ENCODE measurements at places on chromosomes 11 and 22. TPM values are rescaled to one million over a fixed set of nuclear protein-coding genes. Genes with fewer than 3 reads are reported as not detected.

DNA sequence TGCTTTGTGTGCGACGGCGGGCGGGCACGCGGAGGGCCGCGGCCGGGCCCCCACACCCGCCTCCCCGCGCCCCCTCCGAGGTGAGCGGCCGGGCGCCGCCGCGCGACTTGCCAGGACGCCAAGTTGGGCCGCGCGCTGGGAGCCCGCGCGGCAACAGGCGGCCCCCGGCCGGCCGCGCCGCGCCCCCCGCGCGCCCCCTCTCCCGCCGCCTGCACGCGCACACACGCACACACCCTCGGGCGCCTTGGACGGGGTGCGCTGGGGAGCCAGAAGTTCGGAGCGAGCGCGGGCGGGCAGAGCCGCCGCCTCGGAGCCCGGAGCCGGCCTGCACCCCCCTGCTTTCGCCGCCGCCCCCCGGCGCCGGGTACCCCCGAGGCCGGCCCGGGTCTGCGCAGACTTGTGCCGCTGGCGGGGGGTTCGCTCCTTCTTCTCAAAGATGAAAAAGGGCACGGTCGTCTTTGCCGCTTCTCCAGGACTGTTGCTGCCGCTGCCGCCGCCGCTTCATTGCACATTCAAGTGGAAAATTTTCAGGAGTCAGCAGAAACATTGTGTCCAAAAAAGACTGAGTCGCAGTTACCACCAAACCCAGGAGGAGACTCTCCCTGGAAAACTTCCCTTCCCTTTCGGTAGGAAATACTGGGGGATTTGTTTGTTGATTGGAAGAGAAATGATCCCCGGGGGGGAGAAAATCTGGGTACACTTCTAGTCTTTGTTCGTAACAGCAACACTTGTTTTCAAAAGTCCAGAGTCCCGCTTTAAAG lies 895 bp downstream of the TEAD1 start:
- H3K27ac ChIP-seq, result peak overlapping the region; percentile 84
- DNase-seq, result no peak
- H3K36me3 ChIP-seq, result no peaks in the 10 kb centered on the region
- no peaks in the 10 kb centered on the region for H3K27me3 ChIP-seq
- peaks cover 25% of the 10 kb centered on the region for H3K4me1 ChIP-seq

GRCh38 chr11:109731451-109731850 lies 309.5 kb downstream of the C11orf87 start:
- no peaks in the 10 kb centered on the region for H3K4me1 ChIP-seq
- H3K27me3 ChIP-seq, result no peaks in the 10 kb centered on the region
- H3K36me3 ChIP-seq, result no peaks in the 10 kb centered on the region

Gene KCNK4
- not detected for total RNA-seq

DNA sequence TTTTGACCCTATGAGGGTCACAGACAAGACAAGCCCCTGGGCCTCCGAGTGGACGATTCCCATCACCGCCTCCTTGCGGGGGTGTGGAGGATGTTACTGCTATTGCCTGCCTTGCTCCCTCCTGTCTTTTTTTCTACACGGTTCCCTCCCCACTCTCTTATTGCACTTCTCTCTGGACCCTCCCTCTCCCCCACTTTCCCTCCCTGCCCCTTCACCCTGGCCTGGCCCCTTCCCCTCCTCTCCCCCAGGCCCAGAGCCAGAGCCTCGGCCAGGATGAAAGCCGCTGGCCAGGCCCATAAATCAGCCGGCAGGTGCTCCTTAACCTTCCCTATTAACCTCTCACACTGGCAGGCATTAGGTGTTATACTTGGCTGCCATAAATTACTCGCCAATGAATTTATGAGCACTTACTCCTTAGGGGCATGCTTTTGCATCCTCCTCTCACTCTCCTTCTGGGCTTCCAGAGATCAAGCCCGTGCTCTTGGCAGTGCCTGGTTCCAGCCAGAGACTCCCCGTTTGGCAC lies 18.3 kb upstream of the ALX4 start:
- H3K27ac ChIP-seq, result no peak overlapping the region
- H3K27me3 ChIP-seq, result peaks cover 10% of the 10 kb centered on the region
- H3K4me3 ChIP-seq, result no peak overlapping the region

Gene IRAG1
- 393 TPM for total RNA-seq

DNA sequence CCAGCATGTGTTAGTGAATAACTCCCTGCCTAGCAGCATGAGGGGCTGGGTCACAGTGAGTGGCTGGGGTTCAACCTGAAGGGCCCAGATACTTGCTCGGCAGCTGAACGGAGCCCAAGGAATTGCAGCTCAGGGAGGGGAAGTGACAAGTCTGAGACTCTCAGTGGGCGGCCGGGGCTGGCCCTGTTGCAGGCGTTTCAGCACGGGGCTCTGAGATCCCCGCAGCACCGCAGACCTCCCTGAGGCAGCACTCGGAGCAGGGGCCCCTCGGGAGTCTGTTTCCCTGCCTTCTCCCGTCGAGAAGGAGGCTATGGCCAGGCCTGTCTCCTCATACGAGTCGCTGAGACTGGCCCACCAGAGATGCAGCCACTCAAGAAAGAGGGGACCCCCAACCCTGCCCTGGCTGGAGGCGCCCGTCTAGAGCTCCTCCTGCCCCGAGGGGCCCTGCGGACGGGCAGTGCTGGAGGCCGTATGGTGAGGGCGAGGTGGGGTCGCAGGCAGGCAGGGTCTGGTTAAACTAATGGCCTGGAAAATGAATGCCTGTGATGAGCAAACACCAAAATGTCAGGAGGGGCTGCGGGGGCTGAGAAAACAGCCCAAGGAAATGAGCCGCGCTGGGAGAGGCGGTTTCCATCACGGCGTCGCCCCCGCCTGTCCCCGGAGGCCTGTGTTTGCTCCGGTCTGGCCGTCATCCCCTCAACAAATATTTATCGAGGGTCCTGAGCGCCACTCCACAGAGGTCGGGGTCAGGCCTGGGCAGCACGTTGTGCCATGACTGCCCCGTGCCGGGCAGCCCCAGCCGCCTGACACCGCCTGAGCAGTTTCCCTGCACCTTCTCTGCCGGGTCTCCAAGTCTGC lies 9.3 kb downstream of the TSSC4 start:
- no peak overlapping the region for H3K4me3 ChIP-seq
- no peaks in the 10 kb centered on the region for H3K36me3 ChIP-seq
- H3K4me1 ChIP-seq, result no peaks in the 10 kb centered on the region
- no peak for DNase-seq
- H3K27me3 ChIP-seq, result no peaks in the 10 kb centered on the region

DNA sequence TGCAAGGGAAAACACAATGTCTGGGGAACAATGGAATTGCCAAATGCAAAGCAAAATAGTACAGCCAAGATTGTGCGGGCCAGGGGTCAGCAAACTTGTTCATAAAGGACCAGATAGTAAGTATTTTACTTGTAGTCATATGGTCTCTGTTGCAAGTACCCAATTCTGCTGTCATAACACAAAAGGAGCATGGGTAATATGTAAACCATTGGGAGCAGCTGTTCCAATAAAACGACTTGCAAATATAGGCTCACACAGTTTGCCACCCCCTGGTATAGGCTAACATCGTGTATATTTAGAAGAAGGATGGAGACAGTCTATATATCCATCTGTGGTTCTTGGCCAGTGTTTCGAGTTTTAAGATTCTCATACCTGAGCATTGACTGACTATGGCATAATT lies 15.6 kb downstream of the SDHAF2 start:
- H3K4me3 ChIP-seq, result no peak overlapping the region
- peaks cover 19% of the 10 kb centered on the region for H3K36me3 ChIP-seq
- DNase-seq, result no peak
- no peaks in the 10 kb centered on the region for H3K27me3 ChIP-seq
- H3K4me1 ChIP-seq, result peaks cover 15% of the 10 kb centered on the region
- peak overlapping the region; percentile 68 for H3K27ac ChIP-seq

- H3K36me3 ChIP-seq, result no peaks in the 10 kb centered on the region
- H3K27ac ChIP-seq, result no peak overlapping the region
- no peak overlapping the region for H3K4me3 ChIP-seq
- no peak for DNase-seq
- no peaks in the 10 kb centered on the region for H3K27me3 ChIP-seq
Observed at GRCh38 chr11:43825217-43825816, 55.3 kb upstream of the ALKBH3 start.

DNA sequence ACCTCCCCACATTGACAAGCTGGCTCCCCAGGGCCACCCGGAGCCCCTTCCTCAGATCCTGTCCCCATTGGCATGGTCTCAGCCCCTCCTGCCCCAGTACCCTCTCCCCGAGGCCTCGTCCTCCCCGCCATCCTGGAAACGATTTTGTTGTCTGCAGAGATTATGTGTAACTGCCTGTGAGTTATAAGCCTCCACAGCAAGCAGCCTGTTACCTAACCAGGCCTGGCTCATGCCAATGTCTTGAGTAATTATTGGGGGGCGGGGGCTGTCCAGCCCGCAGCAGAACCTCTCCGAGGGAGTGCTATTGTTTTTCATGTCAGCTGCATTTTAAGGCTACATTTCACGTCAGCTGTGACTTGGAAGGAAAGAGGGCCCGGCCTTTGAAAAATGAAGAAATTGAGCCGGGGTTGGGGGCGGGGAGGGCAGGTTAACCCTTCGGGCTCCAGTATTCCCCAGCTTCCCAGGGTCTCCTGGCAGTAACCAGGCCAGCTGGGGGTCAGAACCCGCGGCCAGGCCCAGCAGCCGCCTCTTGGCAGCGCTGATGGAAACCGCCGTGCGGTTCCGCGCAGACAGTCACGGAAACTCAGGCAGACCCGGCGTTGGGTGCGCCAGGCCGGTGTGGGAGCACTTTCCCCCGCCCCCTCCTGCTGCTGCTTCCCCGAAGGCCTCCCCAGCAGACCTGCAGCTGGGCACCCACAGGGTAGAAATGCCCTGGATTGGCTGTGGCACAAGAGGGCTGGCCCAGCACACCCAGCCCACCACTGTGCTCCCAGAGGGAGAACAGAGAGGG lies 59.5 kb downstream of the CDKN1C start:
- DNase-seq, result peak; percentile 62
- no peaks in the 10 kb centered on the region for H3K27me3 ChIP-seq
- no peaks in the 10 kb centered on the region for H3K36me3 ChIP-seq
- peak overlapping the region; percentile 60 for H3K4me3 ChIP-seq
- H3K4me1 ChIP-seq, result peaks cover 27% of the 10 kb centered on the region
- H3K27ac ChIP-seq, result peak overlapping the region; percentile 87

- DNase-seq, result no peak
- peaks cover 32% of the 10 kb centered on the region for H3K4me1 ChIP-seq
- peaks cover 14% of the 10 kb centered on the region for H3K36me3 ChIP-seq
- peak overlapping the region; percentile 88 for H3K4me3 ChIP-seq
- H3K27me3 ChIP-seq, result no peaks in the 10 kb centered on the region
Observed at GRCh38 chr11:1748636-1749394, 1.6 kb downstream of the IFITM10 start.

Gene MTNR1B
- not detected for total RNA-seq

DNA sequence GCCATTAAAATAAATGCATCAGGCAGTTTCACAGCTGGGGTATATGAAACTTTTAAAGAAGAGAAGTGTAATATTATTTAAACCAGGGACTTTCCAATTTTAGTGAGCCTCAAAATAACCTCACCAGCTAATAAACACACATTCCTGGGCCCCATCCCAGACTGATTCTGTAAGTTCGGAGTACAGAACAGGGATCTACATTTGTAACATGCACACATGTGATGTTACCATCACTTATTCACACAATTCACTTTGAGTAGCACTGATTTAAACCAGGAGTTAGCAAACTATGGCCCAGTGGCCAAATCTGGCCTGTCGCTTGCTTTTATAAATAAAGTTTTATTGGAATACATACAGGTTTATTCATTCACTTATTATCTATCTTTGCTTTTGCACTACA lies 62.0 kb downstream of the STK33 start:
- no peak overlapping the region for H3K27ac ChIP-seq
- no peaks in the 10 kb centered on the region for H3K4me1 ChIP-seq
- H3K27me3 ChIP-seq, result no peaks in the 10 kb centered on the region

DNA sequence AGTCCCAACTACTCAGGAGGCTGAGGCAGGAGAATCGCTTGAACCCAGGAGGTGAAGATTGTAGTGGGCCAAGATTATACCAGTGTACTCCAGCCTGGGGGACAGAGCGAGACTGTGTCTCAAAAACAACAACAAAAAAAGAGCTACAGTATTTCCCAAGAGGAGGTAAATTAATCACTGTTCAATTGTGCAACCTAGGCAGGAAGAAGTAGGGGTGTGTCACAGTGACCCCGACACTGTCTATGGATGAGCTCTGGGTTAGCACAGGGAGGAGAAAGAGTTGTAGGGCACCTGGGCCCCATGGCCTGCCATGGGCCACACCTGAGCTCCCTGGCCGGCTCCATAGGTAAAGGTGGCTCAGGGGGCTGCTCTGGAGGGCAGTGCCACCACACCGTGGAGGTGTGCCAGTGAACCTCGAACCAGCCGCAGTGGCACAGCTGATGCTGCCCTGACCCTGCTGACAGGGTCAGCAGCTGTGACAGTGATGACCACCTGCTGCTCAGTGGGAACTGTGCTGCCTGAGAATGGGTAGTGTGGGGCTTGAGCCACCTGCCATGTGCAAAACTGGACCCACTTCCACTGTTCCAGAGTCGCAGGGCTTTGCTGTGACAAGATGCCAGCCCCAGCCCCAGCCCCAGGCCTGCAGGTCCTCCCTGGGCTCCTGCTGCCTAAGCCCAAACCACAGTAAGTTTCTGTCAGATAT lies 84.0 kb upstream of the PITPNB start:
- DNase-seq, result no peak
- H3K27ac ChIP-seq, result no peak overlapping the region
- H3K4me1 ChIP-seq, result peaks cover 7% of the 10 kb centered on the region
- H3K4me3 ChIP-seq, result no peak overlapping the region
- H3K36me3 ChIP-seq, result no peaks in the 10 kb centered on the region

GRCh38 chr11:13249992-13250391 lies 27.6 kb upstream of the BMAL1 start:
- H3K4me1 ChIP-seq, result no peaks in the 10 kb centered on the region
- DNase-seq, result no peak
- H3K4me3 ChIP-seq, result no peak overlapping the region
- no peaks in the 10 kb centered on the region for H3K36me3 ChIP-seq
- no peak overlapping the region for H3K27ac ChIP-seq

GRCh38 chr11:87437844-87438223 lies 400.1 kb downstream of the TMEM135 start:
- DNase-seq, result no peak
- H3K36me3 ChIP-seq, result no peaks in the 10 kb centered on the region

Gene EHF
- total RNA-seq, result 0.14 TPM

GRCh38 chr11:95147364-95147905 lies 57.8 kb downstream of the ENDOD1 start:
- DNase-seq, result no peak
- no peak overlapping the region for H3K27ac ChIP-seq
- peaks cover 37% of the 10 kb centered on the region for H3K4me1 ChIP-seq
- H3K36me3 ChIP-seq, result no peaks in the 10 kb centered on the region

All from thoracic aorta (tissue), 2 donors.